ENCODE measurements at places on chromosomes 16 and 17.

DNA sequence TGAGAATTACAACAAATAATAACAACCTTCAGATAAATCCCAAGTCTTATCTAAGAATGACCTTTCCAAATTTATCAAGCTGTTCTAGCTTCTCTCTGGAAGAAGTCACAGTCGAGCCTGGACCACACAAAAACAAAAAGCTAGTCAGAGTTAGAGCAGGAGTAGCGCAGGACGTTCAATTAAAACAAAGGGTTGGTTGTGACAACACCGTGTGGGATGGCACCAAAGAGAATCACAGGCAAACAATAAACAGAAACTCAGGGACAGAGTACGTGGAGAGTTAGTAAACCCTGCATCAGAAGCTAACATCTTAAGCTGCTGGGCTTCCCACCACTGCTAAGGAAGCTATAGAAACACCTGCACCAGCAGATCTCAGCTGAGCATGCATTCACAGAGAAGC lies 23.8 kb downstream of the ARHGAP17 start:
- no peak for DNase-seq

DNA sequence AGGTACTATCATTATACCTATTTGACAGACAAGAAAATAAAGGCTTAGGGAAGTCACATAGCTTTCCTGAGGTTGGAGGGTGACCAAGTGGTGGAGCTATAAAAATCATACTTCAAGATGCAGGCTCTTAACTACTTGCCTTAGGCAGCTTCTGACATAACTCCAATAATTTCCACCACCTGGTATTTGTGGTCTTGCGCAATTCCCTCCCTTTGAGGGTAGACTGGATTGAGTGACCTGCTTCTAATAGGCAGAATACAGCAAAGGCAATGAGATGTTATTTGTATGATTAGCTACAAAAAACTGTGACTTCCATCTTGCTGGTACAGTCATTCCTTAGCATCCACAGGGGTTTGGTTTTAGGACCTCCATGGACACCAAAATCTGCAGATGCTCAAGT lies 385.5 kb downstream of the TMEM114 start:
- DNase-seq, result no peak

DNA sequence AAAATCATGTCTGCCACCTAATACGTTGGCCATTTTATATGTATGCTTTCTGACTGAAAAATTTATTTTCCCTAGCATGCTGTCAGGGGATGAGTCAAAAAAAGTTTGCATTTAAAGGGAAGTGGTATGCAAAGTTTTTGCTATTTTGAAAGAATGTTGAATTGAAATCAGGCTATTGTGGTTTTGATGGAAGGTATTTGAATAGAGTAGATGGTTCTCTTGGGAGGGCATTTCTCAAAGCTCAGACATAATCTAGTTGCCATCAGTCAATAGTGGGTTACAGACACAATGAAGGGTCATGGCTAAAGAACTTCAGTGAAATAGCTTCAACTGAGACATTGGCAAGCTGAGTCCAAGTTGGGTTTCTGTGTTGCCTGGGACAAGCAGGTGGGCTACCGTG lies 102.4 kb downstream of the MAP2K6 start:
- no peak for DNase-seq

DNA sequence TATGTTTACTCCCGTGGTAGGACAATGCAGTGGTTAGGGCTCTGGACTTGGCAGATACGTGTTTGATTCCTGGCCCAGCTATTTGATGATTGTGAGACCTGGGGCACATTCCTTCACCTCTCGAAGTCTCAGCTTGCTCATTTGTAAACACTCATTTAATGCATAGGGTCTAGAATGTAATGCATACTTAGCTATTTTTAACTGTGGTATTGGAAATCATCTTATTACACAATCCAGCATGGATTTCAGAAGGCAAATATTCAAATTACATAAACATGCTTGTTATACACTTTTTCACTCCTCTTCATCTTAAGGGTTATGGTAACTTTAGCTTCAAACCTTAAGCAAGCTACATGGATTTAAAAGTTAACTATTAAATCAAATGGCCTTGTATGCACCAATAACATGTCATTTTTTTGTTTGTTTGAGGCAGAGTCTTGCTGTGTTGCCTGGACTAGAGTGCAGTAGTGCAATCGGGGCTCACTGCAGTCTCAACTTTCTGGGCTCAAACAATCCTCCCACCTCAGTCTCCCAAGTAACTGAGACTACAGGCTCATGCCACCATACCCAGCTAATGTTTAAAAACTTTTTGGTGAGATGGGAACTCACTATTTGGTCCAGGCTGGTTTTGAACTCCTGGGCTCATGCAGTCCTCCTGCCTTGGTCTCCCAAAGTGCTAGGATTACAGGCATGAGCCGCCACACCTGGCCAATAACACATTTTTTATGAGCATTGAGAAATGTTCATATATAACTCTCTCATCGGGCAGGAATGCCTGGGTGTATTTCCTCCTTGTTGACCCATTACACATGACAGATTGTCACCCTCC lies 52.5 kb downstream of the VAT1L start:
- no peak for DNase-seq

- DNase-seq, result no peak
Measured at GRCh38 chr16:1887711-1888354, 15.9 kb upstream of the MEIOB start.

- no peak for DNase-seq
Measured at GRCh38 chr16:54331241-54332002, 44.8 kb upstream of the IRX3 start.

- DNase-seq, result peak; percentile 65
Measured at GRCh38 chr16:24035127-24035842, 199.5 kb downstream of the PRKCB start.

DNA sequence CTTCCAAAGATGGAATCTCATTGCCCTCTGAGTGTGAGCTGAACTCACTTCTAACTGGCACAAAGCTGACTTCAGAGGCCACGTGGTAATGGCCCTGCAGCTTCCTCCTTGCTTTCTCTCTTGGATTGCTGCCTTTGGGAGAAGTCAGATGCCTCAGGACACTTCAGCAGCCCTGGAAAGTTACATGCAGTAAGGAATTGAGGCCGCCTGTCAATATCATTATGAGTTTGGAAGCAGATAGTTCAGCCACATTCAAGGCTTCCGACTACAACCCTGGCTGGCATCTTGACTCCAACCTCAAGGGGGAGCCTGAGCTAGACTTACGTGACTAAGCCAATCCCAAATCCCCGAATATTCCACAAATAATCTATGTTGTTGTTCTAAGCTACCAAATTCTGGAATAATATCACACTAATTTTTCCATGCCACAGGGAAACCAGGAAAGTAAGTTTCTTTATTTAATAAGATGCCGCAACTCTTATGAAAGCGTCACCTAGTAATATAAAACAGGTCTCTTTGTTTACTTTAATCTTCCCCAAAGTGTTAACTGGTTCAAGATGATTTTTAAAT lies 13.6 kb downstream of the CEP20 start:
- peak; percentile 30 for DNase-seq

- no peak for DNase-seq
Measured at GRCh38 chr17:30084788-30085187, 31.8 kb upstream of the NSRP1 start.

GRCh38 chr16:12995721-12996372 lies 94.4 kb downstream of the SHISA9 start:
- DNase-seq, result no peak

GRCh38 chr17:73091410-73091769 lies 1.1 kb downstream of the SLC39A11 start:
- no peak for DNase-seq

DNA sequence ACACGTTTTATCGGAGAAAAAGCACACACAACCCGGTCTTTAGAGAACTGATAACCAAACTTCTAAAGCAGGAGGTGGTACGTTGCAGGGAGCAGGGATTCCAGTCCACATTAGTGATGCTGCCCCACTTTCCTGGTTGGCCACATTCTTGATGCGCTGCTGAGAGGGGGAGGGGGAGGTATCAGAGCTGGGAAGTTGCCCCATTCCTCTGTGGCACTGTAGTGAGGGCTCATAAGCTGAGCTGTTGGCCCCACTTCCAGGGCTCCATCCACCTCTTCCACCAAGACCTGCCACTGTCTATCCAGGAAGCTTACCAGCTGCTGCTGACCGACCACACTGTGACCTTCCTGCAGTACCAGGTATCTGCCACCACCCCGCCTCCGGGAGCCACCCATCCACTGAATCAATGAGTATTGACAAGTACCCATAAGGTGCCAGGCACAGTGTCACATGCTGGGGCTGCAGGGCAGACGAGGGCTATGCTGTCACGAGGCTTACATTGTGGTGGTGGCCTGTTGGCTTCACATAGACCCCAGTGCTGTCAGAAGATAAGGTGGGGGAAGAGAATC lies 1.1 kb downstream of the TSEN54 start:
- no peak for DNase-seq

DNA sequence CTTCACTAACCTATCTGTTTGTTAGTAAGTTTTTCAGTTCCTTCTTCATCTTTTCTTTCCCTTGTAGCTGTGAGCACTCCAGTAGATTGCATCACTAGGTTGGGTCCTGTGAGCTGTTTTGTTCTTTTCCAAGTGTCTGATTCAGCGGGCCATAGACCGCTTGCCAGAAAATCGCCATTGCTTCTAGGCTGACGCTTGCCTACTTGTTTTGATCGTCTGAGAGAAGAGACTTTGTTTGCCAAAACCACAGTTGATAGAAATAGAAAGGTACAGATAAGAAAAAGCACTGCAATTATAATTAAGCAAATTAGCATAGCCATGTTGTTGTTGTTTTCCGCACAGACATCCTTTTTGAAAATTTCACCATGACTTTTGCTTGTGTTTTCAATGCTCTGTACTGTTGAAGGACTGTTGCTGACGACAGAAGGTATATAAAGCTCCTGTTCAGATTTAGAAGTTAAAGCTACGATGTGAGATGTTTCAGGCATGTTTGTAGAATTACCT lies 3.1 kb downstream of the EVI2A start:
- no peak for DNase-seq

DNA sequence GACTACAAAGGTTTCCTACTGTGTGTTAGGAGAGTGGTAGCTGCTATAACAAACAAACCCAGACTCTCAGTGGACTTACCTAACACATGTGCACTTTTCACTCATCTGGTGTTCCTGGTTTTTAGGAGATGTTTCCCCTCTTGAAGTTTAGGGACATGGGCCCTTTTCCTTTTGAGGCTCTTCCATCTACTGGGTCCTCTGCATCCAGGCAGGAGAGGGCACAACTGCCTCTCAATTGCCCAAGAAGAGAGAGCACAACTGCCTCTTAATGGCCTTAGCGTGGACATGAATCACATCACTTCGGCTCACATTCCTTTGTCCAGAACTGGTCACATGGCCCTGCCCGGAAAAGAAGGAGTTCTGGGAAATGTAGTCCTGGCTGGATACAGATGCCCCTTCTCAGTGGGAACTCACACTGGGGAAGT lies 9.8 kb upstream of the TNRC6C start:
- no peak for DNase-seq

Data from GDM1 (cell line).